ENCODE measurements at places on chromosomes 5 and 9.

DNA sequence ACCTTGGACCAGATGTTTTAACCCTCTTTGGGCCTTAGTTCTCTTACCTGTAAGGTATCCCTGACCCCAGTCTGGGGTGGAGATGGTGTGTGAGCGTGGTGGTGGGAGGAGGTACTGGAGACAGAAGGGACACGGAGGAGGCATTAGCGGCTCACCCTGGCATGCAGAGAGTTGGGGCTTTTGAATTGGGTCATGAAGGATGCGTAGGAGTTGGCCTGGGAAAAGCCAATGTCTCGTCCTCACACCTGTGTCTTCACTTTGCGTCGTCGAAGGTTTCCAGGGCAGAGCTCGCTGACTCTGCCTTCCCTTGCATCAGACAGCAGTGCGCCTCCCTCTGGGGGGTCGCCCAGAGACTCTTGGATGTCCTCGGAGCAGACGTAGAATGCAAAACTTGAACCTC is 11.2 kb downstream of the RXRA start:
- DNase-seq, result no peak

- DNase-seq, result no peak
Measured at GRCh38 chr9:85319936-85320656, 421.7 kb downstream of the AGTPBP1 start.

- DNase-seq, result no peak
Measured at GRCh38 chr5:59596586-59597350, 296.8 kb downstream of the PDE4D start.

DNA sequence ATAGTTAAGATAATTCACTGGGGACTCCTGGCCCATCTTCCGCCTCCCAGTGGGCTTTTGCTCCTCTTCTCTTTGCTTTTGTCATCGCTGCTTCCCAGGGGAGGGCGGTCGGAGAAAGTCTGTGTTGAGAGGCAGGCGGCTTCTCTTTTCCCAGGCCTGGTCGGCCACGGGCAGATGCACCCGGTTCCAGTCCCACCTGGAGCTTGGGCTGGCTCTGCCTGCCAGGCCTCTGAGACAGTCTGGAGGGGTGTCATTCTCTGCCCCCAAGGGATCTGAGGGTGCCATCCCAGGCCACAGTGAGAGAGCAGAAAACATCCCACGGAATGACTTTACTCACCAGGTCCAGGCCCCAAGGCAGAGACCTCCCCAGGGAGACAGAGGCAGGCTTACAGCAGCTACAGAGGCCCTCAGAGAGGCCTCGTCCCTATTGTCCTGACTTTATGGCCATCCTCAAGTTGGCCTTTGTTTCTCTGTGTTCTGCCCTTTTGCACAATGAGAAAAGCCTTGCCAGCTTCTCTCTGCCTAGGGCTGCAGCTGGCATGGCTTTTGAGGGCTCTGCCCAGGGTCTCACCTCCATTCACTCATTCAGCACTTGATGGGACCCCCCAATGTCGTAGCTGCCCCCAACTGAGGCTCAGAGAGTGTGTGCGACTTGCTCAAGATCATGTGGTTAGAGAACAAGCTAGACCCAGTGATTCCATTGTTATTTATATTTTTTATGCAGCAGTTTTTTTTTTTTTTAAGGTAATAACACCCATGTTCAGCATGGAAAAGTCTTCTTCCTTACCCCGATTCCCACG is 44.2 kb upstream of the BOD1 start:
- peak; percentile 44 for DNase-seq

GRCh38 chr5:164191240-164191639 is 685.8 kb downstream of the MAT2B start:
- no peak for DNase-seq

All from glutamatergic neuron (in vitro differentiated cells).